ENCODE measurements at places on chromosomes 5 and 9.

DNA sequence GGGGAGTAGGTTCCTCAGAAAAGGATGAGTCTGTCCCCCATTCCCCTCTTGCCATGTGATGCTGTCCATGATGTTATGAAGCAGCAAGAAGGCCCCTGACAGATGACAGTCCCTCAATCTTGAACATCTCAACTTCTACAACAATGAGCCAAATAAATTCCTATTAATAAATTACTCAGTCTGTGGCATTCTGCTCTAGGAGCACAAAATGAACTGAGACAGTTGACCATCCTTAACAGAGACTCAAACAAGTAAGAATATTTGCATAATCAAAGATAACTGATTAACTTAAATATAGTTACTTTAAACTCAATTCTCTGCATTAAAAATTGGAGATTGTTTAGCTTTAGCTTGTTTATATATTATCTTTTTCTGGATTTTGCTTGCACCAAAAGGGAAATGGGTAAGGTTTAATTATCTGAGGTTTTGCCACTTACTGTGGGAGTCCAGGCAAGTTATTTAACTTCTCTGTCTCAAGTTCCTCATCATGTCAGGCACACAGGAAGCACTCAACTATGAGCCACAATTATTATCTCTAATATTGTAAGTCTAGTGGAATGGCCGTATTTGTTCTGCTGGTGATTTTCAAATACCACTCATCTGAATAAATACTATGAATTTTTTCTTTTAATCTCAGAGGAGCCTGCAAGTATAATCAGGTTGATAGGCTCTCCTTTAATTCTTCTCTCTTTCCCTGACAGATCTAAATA lies 162.9 kb downstream of the TSSK1B start:
- no peak for DNase-seq

- no peak for DNase-seq
Measured at GRCh38 chr5:168706655-168707069, 127.5 kb upstream of the PANK3 start.

DNA sequence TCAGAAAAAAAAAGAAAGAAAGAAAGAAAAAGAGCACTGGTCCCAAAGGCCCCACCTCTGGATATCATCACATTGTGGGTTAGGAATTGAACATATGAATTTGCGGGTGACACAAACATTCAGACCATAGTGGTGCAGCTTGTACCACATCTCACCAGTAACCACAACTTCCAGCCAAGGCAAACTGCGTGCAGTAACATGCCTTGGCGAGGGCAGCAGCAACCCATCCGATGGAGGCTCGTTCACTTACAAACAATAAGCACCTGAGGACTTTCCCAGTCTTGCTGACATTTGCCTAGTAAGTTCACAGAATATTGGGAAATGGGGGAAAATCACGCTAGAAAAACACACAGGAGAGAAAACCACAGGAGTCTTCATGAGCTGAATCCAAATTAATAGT lies 508.1 kb downstream of the ZNF608 start:
- DNase-seq, result no peak

DNA sequence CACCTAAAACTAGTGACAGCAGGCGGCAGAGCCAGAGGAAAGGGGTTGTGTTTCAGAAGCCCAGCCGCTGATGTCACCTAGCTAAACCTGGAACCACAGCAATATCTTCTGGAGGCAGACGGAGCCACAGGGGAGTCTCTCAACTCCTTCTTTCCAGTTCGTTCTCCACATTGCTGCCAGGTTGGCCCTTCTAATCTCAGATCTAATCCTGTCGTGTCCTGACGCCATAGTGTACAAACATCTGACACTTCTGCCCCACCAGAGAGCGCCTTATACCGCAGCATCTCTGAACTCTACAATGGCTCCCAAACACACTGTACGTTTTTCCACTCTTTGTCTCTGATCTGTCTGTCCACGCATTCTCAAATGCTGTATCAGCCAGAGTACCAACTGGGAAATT lies 240.0 kb downstream of the SMARCA2 start:
- DNase-seq, result no peak

GRCh38 chr9:122179690-122180074 lies 20.0 kb downstream of the MORN5 start:
- DNase-seq, result no peak

DNA sequence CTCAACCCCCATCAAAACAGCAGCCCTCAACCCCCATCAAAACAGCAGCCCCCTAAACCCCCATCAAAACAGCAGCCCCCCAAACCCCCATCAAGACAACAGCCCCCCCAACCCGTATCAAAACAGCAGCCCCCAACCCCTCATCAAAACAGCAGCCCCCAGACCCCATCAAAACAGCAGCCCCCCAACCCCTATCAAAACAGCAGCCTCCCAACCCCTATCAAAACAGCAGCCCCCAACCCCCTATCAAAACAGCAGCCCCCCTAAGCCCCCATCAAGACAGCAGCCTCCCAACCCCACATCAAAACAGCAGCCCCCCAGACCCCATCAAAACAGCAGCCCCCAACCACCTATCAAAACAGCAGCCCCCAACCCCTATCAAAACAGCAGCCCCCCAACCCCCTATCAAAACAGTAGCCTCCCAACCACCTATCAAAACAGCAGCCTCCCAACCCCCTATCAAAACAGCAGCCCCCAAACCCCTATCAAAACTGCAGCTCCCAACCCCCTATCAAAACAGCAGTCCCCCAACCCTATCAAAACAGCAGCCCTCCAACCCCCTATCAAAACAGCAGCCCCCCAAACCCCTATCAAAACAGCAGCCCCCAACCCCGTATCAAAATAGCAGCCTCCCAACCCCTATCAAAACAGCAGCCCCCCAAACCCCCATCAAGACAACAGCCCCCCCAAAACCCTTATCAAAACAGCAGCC lies 1.2 kb downstream of the TPPP start:
- no peak for DNase-seq

GRCh38 chr9:35470894-35471293 lies 19.0 kb upstream of the RUSC2 start:
- DNase-seq, result no peak

- DNase-seq, result no peak
Measured at GRCh38 chr9:104851546-104851920, 76.4 kb downstream of the ABCA1 start.

DNA sequence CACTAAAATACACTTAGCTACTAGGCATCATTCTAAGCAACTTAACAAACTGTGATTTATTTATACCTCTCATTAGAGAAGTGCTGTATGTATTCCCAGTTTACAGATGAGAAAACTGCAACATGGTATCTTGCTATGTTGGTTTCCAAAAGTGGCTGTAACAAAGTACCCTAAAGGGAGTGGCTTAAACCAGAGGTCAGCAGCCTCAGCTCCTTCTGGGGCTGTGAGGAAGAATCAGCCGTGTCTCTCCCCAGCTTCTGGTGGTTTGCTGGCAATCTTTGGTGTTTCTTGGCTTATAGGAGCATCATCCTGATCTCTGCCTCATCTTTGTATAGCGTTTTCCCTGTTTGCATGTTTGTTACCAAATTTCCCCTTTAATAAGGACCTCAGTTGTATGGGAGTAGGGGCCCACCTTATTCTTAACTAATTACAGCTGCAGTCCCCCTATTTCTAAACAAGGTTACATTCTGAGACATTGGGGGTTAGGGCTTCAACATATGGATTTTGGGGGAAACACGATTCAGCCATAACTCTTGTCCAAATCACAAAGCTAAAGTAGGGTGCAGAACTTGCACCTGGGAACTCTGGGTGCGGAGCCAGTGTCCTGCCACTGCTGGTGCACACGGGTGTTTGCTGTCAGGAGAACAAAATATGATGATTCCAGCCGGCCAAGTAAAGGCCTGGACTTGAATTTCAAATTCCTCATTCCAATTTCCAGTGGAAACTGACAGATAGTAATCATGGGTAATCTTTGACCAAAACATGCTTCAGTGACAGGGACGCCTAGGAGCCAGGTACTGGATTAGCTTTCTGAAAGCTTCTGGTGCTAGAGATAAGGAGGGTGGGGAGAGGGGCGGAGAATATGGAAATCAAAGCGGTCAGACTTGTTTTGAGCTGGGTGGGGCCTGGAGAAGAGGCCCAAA lies 43.3 kb downstream of the RAI14 start:
- no peak for DNase-seq

GRCh38 chr9:87892956-87893355 lies 10.3 kb downstream of the SPATA31E1 start:
- DNase-seq, result no peak

DNA sequence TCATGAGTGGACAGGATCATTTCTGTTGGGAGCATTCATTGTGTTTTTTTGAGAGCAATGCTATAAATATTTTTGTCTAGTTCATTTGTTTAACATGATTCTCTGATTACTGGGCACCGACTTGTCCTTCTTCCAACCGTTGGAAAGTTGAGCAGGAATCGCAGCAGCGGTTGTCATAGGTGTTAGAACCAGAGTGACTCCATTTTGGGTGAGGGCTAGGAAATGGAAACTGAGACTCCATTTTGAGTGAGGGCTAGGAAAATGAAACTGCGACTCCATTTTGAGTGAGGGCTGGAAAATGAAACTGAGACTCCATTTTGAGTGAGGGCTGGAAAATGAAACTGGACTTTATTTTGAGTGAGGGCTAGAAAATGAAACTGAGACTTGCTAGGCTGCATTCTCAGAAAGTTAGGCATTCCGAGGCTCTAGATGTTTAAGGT lies 100.6 kb downstream of the ICE1 start:
- no peak for DNase-seq
